Stimulated activated CD4-positive, alpha-beta T cell treated with anti-CD3 and anti-CD28 coated beads, Interleukin-1b, Interleukin-23, amount 100 ng/mL, for 1 hour (primary cell): ENCODE measurements at places on chromosomes 2 and 18.

DNA sequence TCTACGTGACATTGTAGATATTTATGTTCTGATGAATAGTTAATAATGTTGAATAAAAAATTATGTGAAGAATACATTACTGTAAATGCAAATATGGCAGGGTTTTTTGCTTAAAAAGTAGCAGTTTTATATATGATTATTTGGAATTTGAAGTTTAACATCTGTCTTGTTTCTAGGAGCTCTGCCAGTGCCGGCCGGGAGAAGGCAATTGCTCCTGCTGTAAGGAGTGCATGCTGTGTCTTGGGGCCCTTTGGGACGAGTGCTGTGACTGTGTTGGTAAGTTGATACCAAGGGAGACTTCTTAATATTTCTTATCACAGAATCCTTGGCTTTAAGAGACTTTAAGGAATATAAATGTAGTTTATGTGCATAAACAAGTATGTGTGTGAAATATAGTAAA lies 25.2 kb downstream of the TWSG1 start:
- DNase-seq: no peak

- no peak for DNase-seq
These were observed 562.0 kb downstream of the NR4A2 start for GRCh38 chr2:155770516-155770915.

GRCh38 chr2:211035548-211036185 lies 479.3 kb downstream of the CPS1 start:
- DNase-seq: no peak

DNA sequence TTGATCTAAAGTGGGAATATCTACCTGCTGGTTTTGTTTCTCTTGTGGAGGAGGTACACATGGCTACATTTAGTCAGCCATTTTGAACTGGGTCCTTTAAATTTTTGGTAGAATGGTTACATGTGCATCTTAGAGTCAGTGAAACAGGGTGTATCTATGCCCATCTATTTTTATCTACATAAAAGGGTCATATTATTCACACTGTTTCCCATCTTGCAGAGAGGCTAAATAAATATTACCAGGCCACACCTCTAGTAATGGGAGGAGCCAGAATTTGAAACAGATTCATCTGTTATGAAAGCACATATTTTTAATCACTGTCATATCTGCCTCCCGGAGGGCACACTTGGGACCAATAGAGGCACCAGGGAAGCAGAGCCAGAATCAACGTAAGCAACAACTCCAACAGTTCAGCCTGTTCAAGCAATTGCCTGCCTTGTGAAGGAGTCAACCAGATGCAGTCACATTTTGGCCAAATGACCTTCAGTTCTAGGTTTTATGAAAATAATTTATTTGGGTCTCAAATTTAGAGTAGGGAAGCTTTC lies 376.8 kb downstream of the TSN start:
- no peak for DNase-seq

DNA sequence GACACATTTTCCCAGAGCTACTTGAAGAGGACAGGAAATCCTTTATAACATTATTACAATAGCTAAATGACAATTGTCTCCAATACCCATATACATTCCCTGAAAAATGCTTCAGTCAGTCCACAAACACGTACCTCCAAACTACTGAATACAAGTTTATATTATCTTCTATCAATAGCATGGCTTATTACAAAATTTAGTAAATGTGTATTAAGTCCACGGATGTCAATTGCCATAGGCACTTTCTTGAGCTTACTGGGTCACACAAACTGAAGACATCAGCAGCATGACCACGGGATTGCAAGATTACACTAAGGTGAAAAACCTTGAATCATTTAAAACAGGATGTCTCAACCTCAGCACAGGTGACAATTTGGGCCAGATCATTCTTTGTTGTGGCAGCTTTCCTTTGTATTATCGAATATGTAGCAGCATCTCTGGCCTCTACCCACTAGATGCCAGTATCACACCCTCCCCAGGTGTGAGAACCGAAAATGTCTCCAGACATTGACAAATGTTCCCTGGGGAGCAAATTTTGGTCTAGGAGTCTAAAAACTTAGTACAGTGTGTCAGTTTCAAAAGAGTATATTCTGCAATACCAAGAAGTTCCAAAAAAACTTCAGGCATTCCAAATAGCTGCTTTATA lies 1.4 kb downstream of the MBD2 start:
- DNase-seq: no peak

GRCh38 chr2:26024260-26024659 lies 9.6 kb upstream of the RAB10 start:
- no peak for DNase-seq

GRCh38 chr2:241310917-241311566 lies 4.4 kb downstream of the HDLBP start:
- no peak for DNase-seq

GRCh38 chr18:48328473-48329210 lies 80.5 kb downstream of the ZBTB7C start:
- no peak for DNase-seq

DNA sequence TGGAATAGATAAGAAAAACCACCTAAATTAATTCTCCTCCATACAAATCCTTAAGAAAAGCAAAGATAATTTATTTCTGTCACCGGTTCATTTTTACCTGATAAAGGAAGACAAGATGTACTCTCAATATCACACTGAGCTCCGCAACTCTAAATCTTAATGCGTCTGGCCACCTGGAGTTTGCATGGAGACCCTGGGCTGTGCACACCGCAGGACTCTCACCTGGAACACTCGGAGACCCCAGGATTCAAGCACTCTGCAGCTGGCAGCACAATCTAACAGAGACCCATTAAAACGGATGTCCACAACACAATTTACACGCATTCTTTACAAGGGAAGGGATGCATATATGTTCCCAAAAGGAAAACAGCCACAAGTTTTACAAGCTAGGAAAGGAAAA lies 72.2 kb downstream of the ZNF516 start:
- no peak for DNase-seq

DNA sequence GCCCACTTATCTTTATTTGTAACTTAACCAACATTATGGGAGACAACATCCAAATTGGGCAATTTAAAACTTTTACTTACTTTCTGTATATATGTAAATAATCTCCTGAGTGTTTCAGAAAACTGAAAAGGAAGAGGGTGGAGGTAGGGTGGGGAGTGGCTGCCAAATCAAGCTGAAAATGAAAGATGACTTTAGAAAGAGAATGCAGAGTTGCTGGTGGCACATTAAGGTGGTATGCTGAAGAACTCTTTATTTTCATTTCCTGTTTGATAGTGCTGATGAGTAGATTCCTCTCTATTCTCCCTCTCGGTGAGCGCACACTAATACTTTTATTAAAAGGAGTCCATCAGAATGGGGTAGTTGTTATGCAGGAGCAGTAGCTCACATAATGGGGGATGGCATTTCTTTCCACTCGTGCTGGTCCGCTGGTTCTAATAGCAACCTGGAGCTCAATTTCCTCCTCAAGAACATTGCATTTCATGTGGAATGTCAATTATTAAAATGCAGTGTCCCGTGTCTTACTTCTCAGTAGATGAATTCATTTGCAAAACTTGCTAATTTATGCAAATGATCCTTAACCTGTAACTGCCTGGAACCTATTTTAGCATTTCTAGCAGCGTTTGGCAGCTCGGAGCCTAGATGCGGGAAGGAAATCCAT lies 466.9 kb upstream of the HNRNPA3 start:
- no peak for DNase-seq

GRCh38 chr2:219636941-219637841 lies 9.8 kb downstream of the SLC4A3 start:
- DNase-seq: no peak

DNA sequence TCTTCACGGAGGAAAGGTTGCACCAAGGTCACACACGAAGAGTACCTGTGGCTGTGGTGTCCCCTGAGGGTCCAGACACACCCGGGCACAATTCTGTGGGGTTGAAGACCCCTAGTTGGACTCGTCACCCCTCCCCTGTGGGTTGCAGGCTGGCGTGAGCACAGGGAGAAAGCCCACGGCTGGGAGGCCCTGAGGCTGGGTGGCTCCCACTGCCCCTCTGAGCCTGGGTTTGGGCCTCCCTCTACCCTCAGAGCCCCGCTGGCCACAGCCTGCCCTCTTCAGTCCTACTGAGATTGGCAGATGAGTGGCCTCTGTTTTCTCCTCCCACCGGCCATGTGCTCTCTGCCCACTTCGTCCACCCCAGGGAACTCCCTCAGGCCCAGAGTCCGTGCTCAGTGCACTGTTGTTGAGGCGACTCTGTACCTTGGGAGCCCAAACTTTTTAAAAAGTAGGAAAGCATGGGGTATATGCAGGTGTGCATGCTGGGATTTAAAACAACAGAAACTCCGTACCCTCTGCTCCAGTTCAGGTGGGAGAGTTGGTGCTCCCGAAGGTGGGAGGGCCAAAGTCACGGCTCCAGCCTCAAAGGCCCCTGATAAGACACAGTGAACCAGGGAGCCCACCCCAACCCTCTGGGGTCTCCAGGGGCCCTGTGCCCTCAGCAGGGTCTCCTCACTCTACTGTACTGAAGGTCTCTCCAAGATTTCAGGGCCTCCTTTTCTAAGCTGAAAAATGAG lies 19.1 kb downstream of the RAMP1 start:
- no peak for DNase-seq

DNA sequence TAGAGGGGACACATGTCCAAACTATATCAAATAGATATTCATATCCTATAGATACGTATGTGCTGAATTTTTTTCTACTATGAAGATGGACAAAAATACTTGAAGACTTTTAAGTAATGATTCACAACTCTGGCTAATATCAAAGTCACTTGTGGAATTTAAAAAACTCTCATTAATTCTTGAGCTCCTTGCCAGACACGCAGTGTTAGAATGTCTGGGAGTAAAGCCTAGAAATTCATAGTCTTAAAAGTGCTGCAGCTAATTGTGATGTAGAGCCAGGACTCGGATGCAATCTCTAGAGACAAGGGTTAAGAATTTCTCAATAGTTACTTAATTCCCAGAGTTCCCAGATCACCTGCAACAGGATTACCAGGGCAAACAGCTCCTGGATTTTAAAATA lies 107.4 kb downstream of the ARL6IP6 start:
- no peak for DNase-seq

- no peak for DNase-seq
These were observed 409.5 kb upstream of the GCFC2 start for GRCh38 chr2:76120176-76120575.

DNA sequence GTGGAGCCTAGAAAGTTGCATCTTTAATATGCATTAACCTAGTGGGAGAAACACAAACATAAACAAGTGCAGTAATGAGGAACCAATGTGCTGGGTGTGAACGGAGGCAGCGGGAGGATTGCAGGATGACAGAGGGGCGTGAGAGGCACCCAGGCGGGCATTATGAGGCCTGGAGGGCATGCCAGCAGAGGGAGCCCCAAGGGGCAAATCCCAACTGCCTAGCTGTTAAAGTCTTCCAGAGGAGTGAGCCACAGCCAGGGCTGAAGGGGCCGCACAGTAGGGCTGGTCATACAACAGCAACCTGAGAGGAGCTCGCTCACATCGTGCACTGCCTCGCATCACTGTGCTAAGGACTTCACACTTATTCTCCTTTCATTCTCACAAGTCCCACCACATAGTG lies 13.3 kb upstream of the PRELID3A start:
- no peak for DNase-seq

- DNase-seq: no peak
These were observed 185.9 kb upstream of the CCDC150 start for GRCh38 chr2:196453613-196454047.

- no peak for DNase-seq
These were observed 363.5 kb downstream of the GRB14 start for GRCh38 chr2:164257742-164258141.

- no peak for DNase-seq
These were observed 15.5 kb downstream of the CCNT2 start for GRCh38 chr2:134934150-134934549.

DNA sequence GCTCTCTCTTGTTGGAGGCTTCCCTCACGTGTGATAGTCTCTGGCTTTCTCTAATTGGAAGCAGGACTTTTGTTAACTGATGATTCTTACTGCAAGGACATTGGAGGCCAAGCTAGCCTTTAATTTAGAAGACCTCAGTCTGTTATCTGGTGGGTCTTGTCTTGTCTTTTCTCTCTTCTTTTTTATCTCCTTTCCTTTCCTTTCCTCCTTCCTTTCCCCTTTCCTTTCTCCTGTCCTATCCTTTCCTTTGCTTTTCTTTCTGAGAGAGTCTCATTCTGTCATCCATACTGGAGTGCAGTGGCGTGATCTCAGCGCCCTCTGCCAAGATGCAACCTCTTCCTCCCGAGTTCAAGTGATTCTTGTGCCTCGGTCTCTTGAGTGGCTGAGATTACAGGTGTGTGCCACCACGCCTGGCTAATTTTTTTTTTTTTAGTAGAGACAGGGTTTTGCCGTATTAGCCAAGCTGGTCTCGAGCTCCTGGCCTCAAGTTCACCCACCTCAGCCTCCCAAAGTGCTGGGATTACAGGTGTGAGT lies 18.1 kb downstream of the CCNYL1 start:
- no peak for DNase-seq

GRCh38 chr2:195961873-195962272 lies 106.8 kb downstream of the DNAH7 start:
- DNase-seq: no peak

DNA sequence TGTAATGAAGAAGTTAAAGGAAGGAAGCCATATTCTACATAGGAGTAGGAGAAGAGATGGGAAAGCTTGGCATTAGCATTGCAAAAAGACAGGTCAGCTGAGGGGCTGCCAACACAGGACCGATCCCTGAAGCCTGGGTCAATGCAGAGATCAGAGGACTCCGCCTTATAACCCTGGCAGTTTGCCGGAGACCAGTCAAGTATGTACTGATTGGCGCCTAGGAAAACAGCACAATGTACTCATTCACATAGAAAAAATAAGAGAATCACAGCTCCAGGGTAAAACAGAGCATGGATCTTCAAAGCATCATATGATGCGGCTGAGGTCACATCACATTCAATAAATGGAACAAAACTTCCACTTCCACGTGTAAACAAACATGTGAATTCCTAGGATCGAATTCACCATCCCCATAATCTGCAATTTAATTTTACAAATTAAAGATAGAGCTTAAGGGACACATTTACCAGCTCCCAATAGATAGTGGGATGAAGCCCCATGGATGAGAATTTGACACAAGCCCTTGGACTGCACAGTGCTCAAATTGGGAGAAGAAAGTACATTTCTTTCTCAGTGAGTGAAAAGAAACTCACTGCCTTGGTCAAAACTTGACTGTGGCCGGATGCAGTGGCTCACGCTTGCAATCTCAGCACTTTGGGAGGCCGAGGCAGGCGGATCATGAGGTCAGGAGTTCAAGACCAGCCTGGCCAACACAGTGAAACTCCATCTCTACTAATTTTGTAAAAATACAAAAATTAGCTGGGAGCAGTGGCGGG lies 135.0 kb upstream of the KLHL14 start:
- no peak for DNase-seq
